NCI-H1092 (cell line): ENCODE measurements at places on chromosomes 13 and 19.
A peak's percentile ranks its signal among the peaks of the same experiment; 100 is the strongest.

DNA sequence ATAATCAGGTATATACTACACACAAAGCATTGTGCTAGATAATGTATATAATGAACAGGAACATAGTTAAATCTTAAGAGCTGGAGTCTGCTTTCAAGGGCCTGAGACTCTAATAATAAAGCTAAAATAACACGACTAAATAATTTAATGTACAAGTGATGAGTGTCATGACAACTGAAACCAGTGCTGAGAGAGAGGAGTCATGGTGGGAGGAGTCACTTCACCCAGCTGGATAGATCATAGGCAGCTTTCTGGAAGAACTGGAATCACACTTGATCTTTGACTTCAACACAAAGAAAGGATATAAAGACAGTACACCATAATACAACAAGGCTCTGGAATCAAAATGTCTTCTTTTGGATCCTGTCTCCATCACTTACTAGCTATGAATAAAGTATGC is 7.1 kb downstream of the RBM26 start:
- DNase-seq, result no peak

- DNase-seq, result no peak
These were observed 11.7 kb upstream of the SPACA6 start for GRCh38 chr19:51681286-51681941.

- no peak for DNase-seq
These were observed 411.2 kb downstream of the KCTD12 start for GRCh38 chr13:76474966-76475365.

GRCh38 chr13:94414708-94415107 is 64.8 kb downstream of the DCT start:
- peak; percentile 57 for DNase-seq
